CD14-positive monocyte (primary cell): ENCODE measurements at places on chromosomes 1 and 21.

GRCh38 chr1:229180161-229180560 lies 90.8 kb upstream of the RAB4A start:
- DNase-seq = no peak

DNA sequence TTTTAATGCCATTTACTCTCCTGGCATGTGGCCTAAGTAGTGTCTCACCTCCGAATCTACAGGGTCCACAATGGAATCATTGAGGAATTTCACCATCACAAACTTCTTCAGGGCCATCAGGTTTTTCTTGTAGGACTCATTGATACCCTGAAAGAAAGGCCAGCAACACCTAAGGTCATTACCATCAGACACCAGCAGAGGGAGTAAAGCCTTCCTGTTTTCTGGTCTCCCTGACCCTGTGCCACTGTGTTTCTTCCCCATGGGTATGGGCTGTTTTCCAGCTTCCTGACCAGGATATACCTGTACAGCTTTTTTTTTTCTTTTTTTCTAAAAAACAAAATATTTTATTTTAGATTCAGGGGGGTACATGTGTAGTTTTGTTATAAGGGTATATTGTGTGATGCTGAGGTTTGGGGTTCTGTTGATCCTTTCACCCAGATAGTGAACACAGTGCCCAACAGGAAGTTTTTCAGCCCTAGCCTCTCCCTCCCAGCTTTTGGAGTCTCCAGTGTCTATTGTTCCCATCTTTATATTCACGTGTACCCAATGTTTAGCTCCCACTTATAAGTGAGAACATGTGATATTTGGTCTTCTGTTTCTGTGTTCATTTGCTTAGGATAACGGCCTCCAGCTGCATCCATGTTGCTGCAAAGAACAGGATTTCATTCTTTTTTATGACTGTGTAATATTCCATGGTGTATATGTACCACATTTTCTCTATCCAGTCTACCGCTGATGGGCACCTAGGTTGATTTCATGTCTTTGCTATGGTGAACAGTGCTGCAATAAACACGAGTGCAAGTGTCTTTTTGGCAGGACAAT lies 18.3 kb downstream of the PPT1 start:
- DNase-seq = peak; percentile 42

GRCh38 chr1:13583966-13584791 lies 547 bp downstream of the PDPN start:
- no peak for DNase-seq

DNA sequence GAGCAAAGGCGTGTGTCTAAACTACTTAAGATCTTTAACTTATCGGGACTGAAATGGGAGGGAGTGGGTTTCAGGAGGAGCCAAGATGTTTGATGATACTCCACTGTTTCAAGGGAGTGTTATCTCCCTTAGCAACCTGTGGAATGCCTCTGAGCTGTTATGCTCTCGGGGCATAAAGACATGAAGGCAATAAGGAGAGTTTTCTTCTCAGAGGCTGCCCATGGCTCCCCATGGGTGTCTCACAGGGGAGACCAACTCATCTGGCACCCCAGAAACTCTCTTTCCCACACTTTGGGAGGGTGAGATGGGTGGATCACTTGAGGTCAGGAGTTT lies 130.0 kb downstream of the LIPI start:
- DNase-seq = no peak

DNA sequence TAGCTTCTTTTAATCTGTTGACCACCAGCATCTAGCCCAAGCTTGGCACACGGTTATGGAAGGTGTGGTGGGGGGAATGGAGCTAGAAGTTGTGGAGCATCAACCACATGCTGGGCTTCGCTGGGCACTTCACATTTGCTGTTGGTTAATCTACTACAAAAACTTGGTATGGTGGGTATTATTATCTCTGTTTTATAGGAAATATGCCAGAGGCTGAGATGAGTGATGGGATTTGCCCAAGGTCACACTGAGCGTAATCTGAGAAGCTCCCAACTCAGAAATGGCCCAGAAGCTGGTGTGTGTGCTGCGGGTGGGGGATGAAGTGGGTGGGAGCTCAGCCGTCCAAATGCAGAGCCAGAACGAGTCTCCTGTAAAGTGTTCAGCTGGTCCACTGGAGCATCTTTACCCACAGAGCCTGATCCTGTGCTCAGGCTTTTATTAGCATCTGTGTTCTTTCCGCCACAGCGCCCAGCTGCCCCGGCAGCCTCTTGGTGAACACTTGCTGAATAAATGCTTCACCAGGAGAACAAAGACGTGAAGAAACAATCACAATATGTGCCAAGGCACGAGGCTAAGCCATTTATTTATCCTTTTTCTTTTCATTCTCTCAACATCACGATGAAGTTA lies 98.6 kb upstream of the JUN start:
- no peak for DNase-seq

DNA sequence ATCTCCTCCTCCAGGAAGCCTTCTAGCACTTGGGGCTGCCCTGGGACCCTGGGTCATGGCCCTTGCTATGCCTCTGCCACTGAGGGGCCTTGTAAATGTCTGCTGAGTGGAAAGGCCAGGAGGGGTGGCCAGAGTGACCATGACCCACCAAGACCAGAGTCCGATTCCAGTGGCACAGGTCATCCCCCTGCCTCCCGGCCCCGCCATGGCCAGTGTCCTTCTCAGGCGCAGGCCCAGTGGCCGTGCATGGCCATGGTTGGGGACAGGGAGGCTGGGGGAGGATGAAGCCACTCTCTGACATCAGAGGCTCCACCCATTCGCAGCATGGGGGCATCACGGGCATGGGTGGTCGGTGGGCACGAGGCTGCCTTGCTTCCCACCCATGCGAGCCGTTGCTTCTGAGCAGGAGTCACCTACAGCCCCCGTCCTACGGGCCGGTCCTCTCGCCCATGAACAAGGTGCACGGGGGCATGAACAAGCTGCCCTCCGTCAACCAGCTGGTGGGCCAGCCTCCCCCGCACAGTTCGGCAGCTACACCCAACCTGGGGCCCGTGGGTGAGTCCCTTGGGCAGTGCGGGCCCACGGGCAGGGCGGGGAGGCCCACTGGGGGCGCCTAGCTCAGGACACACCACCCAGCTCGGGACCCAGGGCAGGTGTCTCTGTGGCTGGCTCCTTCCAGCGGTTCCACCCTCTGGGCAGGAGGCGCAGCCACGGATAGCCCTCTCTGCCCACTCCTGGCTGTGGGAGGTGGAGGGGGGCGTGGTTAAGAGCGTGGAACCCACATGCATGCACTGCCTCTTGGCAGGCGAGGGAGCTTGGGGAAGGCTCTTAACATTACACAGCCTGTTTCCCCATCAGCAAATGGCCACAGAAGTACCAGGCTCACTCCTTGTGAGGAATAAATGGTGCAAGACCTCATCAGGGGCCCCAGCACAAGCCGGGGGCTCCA lies 22.4 kb upstream of the CCDC27 start:
- no peak for DNase-seq

GRCh38 chr1:109993885-109994284 lies 9.3 kb downstream of the AHCYL1 start:
- no peak for DNase-seq

DNA sequence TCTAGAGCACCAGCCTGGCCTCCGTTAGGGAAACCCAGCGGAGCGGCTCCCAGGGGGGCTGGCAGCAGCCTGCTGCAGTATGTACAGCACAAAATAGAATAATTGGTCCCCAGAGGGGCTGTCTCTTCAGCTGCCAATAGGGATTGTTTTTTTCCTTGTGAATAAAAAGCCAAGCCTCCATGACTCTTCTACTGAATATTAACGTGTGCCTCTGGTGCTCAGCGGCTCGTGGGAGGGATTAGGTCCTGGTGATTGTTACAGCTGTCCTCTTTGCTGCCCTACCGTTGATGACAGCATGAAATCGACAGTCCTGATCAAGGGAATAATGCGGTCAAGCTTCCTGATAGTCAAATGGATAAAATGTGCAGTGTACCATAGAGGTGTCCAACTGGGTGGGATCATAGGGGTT lies 190.7 kb upstream of the RUNX1 start:
- no peak for DNase-seq

DNA sequence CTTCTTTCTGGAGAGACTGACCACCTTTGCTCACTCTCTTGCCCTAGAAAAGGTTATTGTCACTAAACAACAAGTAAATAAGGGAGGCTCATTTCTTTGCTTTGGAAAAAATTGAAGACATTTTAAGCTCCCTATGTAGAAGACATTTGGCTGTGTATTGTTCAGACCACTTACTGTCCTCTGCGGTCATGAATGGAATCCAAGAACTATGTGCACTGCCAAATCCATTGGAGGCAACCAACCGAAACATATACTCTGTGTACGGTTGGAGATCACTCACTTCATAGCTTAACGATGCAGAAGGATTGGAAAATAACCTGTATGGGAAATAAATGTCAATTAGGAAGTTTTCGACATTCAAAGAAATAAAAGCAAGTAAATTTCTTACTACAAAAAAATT lies 332.8 kb downstream of the KCTD3 start:
- DNase-seq = no peak

DNA sequence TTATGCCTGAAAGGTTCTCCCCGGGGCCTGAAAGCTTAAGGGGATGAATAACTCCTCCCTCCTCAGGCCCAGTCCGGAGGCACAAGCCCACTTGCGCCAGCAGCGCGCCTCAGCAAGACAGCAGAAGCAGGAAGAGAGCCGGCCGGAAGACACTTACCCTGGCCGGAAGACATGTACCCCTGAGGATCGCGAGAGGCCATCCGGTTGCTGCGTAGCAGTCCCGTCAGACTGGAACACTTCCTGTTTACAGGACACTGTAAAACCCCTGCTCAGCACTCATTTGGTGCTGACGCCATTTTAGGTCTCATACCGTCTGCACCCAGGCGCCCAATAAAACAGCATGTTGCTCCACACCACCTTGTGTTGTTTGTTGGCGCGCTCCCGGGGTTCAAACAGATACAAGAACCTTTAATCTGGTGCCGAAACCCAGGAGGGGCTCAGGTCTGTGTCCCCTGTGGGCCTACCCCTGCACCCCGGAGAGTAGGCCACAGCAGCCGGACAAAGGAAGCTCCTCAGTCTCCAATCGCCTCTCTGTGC lies 30.3 kb downstream of the VN1R5 start:
- DNase-seq = no peak

- DNase-seq = peak; percentile 100
These were observed 92.5 kb upstream of the RUNX3 start for GRCh38 chr1:25022361-25023189.
